ENCODE measurements at places on chromosomes 4 and X.

DNA sequence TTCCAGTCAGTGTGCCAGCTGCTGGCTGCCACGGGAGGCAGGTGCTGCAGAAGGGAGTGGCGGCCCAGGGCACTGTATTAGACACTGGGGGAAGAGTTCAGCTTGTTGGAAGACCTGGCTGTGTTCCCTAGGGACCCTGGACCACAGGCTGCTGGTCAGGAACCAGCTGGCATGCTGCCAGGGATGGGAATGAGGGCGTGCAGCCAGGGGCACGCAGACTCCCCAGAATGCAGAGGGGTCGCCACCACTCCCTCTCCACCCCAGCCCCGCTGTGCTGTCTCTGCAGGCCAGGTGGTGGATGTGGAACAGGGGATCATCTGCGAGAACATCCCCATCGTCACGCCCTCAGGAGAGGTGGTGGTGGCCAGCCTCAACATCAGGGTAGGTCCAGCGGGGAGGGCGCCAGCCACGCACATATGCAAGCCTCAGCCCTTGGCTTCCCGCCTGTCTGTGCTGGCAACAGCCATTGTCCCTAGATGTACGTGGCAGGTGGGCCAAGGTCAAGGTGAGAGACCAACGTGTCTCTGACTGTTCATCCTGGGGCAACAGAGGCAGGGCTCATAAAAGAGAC, 12.3 kb downstream of the ABCD1 start:
- no peak for DNase-seq

DNA sequence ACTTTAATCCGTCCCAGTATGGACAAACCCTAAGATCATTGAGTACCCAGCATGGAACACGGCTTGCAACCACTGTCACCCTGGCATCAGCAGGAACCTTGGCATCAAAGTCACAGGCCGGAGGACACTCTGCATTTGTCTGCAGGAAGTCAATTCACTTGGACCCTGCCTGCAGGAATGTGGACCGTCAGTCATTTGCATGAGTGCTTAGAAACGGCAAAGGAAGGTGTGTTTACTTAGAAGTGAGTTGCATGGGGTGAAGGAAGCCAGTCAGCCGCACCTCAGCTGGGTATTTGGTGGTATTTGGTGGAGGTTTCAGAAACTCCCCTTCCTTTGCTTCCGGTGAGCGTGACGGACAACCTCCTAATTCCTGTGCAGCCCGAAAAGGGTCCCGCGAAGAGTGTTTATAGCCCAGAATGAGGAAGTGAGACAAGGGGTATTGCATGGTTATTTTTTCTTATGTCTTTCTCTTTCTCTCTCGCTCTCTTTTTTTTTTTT, 15.5 kb downstream of the P2RY8 start:
- peak; percentile 85 for DNase-seq

- DNase-seq = no peak
Observed at GRCh38 chr4:137536789-137537561, 4.7 kb upstream of the PCDH18 start.

- no peak for DNase-seq
Observed at GRCh38 chr4:179268791-179269190, 1826.6 kb upstream of the AGA start.

- DNase-seq = no peak
Observed at GRCh38 chrX:115268421-115268820, 21.1 kb upstream of the LUZP4 start.

DNA sequence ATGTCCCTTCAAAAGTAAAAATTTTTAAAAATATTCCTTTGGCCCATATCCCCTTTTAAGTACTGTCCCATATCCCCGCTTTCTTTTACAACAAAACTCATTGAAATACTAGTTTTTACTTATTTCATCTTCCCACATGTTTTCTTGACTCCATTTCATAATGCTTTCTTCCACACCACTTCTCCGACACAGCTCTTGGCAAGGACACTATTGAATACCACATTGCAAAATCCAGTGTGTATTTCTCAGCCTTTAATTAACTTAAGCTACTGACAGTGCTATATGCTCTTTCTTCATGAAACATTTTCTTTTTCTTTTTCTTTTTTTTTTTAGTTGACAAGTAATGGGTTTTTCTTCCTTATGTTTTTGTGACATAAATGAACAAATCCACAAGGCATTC, 28.8 kb downstream of the PRDM8 start:
- no peak for DNase-seq

GRCh38 chrX:134981910-134982309, 8.9 kb upstream of the SMIM10 start:
- no peak for DNase-seq

DNA sequence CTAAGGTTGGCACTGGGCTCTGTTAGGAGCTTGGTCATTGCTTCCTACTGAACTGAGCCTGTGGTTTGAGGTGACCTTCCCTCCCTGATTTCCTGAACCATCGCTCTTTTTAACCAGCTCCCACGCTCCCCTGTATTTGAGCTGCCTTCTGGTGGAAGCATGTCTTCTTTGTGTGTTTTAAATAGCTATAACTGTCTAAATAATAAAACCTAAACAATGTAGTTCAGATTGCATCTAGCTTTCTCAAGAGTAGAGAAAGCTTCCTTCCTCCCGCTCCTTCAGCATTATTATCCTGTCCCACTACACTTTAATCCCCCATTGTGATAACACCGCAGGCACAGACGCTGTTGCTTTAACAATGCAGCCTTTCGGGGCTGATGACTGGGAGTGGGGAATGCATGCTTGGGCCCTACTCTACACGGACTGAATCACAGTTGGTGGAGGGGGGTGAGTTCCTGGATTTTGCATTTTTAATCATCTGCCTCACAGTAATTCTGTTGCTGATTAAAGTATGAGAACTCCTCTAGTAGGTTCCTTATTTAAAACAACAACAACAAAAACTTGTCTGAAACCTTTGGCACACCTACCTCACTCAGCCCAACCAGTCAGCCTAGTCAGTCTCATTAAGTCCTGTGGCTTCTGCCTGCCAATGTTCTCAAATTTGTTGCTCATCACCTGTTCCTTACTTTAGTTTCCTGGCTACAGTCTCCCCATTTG, 6.6 kb downstream of the SMS start:
- DNase-seq = no peak

GRCh38 chrX:148914783-148915182, 414.4 kb downstream of the AFF2 start:
- DNase-seq = no peak

DNA sequence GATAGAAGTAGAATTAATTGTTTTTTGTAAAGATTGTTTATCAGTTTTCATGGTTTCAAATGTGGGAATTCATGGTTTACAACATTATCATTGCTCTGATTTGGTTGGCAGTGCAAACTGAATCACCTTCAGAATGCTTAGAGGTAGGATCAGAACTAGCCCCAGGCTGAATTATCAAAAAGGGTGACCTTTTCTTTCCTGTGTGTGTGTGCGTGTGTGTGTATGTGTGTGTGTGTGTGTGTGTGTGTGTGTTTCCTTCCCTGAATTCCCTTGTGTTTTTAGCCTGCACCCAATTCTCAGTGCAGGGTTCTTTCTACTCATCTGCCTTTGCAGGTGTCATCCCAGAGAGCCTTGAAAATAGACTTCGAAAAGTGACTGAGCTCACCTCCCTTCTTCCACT, 125.0 kb downstream of the BMPR1B start:
- no peak for DNase-seq

- DNase-seq = peak; percentile 73
Observed at GRCh38 chrX:53441531-53442321, 7.6 kb upstream of the HSD17B10 start.

- DNase-seq = no peak
Observed at GRCh38 chr4:143291314-143291713, 45.4 kb upstream of the GAB1 start.

- no peak for DNase-seq
Observed at GRCh38 chr4:82261084-82261483, 112.7 kb downstream of the HNRNPD start.

DNA sequence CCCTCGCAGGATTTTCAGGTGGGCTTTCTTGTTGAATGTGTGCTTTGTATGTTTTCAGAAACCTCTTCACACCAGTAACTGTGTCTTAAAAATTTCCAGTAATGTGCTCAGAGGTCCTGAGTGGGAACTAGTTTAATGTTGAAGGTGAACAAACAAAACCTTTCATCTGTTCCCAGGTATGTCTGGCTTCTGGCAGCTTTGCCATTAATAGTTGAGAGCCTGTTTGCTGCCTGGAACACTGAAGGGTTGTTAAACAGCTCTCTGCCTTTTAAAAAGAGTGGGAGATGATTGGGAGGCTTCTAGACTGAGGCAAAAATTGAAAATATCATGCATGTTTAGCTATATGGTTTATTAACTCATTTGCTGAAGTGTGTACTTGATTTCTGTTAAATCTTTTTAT, 161.2 kb upstream of the AGTR2 start:
- no peak for DNase-seq

GRCh38 chr4:184154199-184154598, 63.5 kb downstream of the ENPP6 start:
- DNase-seq = no peak

GRCh38 chrX:115591856-115592842, 31.2 kb downstream of the PLS3 start:
- DNase-seq = no peak

DNA sequence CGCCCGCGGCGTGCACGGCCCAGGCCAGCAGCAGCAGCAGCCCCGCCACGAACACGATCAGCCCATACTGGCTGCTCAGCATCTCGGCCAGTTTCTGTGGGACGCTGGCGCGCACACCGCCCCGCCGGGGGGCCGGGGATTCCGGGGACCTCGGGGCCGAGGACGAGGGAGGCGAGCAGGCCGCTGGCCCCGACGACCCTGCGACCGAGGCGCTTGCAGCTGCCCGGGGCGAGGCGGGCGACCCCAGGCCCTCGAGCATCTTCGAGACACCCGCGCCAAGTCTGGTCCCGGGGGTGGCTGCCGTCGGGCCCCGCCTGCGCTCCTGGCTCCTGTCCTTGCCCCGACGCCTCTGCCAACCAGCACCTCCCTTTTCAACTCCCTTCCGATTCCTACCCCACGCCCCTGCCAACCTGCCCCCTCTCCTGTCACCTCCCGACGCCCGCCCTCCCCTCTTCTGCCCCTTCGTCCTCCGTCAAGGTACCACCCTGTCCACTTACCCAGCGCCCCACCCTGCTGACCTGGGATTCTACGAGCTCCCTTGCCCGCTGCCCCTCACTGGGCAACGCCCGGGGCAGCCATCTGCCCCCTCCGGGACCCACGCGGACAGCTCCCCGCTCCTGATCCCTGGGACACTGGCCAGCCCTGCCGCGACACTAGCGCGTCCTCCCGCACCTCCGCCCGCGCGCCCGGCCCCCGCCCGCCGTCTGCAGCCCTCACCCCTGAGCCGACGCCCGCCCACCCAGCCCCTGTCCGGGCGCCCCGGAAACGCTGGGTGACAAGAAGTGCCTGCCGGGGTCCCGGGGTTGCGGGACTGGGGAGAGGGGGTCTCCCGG, at the start of gene OTOP1:
OTOP1 (minus strand) TSS at position 324 of the 833 bp plus-strand sequence; CDS start at position 259, 65 bp downstream.
- no peak for DNase-seq

DNA sequence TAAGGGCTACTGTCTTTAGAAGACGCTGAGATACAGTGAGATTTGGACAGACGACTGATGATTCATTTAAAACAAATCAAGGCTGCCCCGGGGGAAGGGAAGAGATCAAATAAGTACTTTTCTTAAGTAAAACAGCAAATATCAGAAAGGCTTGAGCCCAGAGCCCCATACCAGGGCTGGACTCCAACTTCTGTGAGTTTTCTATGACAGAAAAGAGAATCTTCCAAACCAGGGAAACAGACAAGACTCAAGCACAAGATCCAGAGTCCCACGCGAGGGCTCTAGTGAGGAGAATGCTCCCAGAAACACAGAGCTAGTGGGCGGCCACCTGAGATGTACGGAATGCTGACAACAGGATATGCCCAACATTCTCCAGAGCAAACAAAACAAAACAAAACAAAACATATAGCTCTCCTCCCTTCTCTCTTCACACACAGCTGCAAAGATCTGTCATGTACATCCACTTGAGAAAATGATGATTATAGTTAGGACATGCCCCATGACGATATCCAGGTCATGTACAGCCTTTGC, 13.1 kb downstream of the ACSL1 start:
- no peak for DNase-seq

DNA sequence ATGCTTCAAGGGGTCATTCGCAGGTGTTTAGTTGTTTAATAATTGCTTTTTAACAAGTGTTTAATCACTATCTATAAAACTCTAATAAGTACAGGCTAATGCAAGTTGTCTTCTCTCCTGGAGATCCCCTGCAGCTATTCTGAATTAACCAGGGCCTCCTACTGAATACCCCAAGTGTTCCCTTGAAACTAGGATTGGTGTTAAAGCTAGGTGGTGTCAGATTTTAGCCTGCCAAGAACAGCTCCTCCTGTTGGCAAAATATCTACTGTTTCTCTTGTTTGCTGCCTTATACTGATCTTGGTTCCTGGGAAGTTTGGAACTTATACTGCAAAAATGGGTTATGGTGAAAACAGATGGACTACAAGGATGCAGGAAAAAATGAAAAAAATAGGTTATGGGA, 26.1 kb upstream of the TMEM154 start:
- DNase-seq = no peak

GRCh38 chr4:112513971-112514646, 1.9 kb downstream of the NEUROG2 start:
- peak; percentile 18 for DNase-seq
